ENCODE measurements at places on chromosomes 16 and 17. TPM values are rescaled to one million over a fixed set of nuclear protein-coding genes. Genes with fewer than 3 reads are reported as not detected.

Gene KRT28
- polyA plus RNA-seq = not detected

Gene SOST
- polyA plus RNA-seq = not detected

Gene SPN
- polyA plus RNA-seq = 4.8 TPM

Gene SLC16A13
- polyA plus RNA-seq = 11.2 TPM

Gene ARL16
- polyA plus RNA-seq = 34.1 TPM

Gene CHST4
- 0.15 TPM for polyA plus RNA-seq

Gene DNAH17
- not detected for polyA plus RNA-seq

Gene ADAM11
- polyA plus RNA-seq = 0.15 TPM

Gene IL21R
- polyA plus RNA-seq = under 0.01 TPM

Gene MILR1
- polyA plus RNA-seq = 5.4 TPM
